ENCODE measurements at places on chromosomes 4 and X. TPM values are rescaled to one million over a fixed set of nuclear protein-coding genes. Genes with fewer than 3 reads are reported as not detected.

Gene CFAP47
- not detected for polyA plus RNA-seq

Gene SLC26A1
- 1.1 TPM for polyA plus RNA-seq

Gene NPNT
- polyA plus RNA-seq = 2.6 TPM

Gene CCNQ
- polyA plus RNA-seq = 61.2 TPM

Gene TGIF2LX
- polyA plus RNA-seq = not detected

Gene SASH3
- polyA plus RNA-seq = not detected

Gene GABRA4
- polyA plus RNA-seq = 0.78 TPM

Gene PRSS12
- polyA plus RNA-seq = 2.4 TPM

Gene UCHL1
- 5,212 TPM for polyA plus RNA-seq

Gene TNMD
- 0.24 TPM for polyA plus RNA-seq

Gene CDK16
- 97.8 TPM for polyA plus RNA-seq

Gene DCAF16
- 38.0 TPM for polyA plus RNA-seq

Gene CDKL5
- polyA plus RNA-seq = 5.1 TPM

Gene SMR3A
- polyA plus RNA-seq = not detected

Gene WDR17
- polyA plus RNA-seq = 59.1 TPM

Gene GPRASP3
- 16.4 TPM for polyA plus RNA-seq

Gene RPS6KA6
- 12.9 TPM for polyA plus RNA-seq

Gene ADH4
- not detected for polyA plus RNA-seq

Gene BST1
- 0.32 TPM for polyA plus RNA-seq

Gene CCDC110
- polyA plus RNA-seq = not detected

Gene CDKN2AIP
- polyA plus RNA-seq = 59.5 TPM

Gene CLCN4
- 21.7 TPM for polyA plus RNA-seq

Gene OTC
- polyA plus RNA-seq = not detected

Gene SPANXB1
- polyA plus RNA-seq = not detected

Gene SAGE1
- polyA plus RNA-seq = not detected

Gene SHOX
- not detected for polyA plus RNA-seq

Gene NPY1R
- 19.8 TPM for polyA plus RNA-seq

Gene STOX2
- 26.1 TPM for polyA plus RNA-seq

Gene GAGE12D
- polyA plus RNA-seq = not detected

Gene KCND1
- polyA plus RNA-seq = 3.7 TPM

Gene MTNR1A
- not detected for polyA plus RNA-seq

All from neural cell (in vitro differentiated cells).